HS-27A (cell line): ENCODE measurements at places on chromosomes 3 and 15.

- DNase-seq = no peak
Measured at GRCh38 chr3:126607214-126607908, 47.6 kb downstream of the TXNRD3 start.

GRCh38 chr3:190617185-190617584 is 103.3 kb downstream of the IL1RAP start:
- no peak for DNase-seq

DNA sequence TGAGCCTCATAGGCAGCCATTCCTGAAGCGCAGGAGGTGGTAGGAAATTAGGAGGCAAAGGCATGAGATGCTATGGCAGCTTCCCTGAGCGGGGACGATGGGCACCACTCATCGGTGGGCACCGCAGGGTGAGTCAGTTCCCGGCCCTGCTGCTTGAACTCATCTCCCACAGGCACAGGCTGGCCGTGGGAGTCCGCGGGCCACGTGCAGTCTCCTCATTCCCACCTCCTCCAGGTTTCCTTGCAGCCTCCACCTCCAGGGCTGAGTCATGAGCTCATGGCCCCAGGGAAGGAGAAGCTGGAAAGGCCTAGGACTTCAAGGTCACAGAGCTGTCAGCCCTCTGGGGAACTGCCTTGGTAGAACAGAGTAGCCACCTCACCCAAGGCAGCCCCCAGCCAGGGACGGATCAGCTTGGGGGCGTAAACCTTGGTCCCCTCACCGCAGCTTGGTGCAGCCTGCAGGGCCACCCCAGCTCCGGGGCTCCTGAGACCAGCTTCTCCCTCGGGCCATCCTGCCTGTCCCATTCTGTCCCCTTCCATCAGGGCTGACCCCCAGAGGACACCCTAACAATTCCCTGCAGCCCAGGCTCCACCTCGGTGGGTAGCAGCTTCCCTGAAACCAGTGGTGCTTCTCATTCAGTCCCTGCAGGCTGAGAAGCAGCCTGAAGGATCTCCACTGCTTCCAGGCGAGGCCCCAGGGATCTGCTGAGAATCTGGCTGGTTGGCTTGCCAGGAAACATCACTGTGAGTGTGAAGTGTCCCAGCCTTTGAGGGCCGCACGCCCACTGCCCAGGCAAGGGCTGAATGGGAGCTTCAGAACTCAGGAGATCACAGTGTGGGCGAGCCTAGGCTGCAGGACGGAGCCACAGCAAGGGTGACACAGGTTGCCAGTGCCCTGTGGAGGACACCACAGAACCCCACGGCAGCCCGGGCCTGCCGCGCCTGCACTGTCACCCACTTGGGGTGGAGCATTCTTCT is 150.7 kb upstream of the MEF2A start:
- no peak for DNase-seq

GRCh38 chr3:4582624-4583023 is 89.5 kb downstream of the ITPR1 start:
- DNase-seq = no peak

GRCh38 chr15:47607695-47608094 is 109.6 kb upstream of the SEMA6D start:
- DNase-seq = no peak
